ENCODE measurements at places on chromosomes 2 and 18. TPM values are rescaled to one million over a fixed set of nuclear protein-coding genes. Genes with fewer than 3 reads are reported as not detected.

- no peak for DNase-seq
These were observed 251.0 kb downstream of the LOXHD1 start for GRCh38 chr18:46405832-46406538.

GRCh38 chr2:195711478-195711877 lies 54.5 kb downstream of the SLC39A10 start:
- DNase-seq, result no peak

GRCh38 chr2:113257516-113258264 lies 21.0 kb downstream of the PAX8 start:
- DNase-seq, result no peak

- no peak for DNase-seq
These were observed 52.0 kb upstream of the ARL4C start for GRCh38 chr2:234548695-234549420.

RGPD3 gene
- total RNA-seq, result 0.27 TPM

DCDC2C gene
- total RNA-seq, result not detected

GRCh38 chr2:208370881-208371633 lies 35.5 kb upstream of the PTH2R start:
- DNase-seq, result no peak

GRCh38 chr18:36672437-36673344 lies 156.1 kb downstream of the TPGS2 start:
- no peak for DNase-seq

KYNU gene
- 43.8 TPM for total RNA-seq

DNA sequence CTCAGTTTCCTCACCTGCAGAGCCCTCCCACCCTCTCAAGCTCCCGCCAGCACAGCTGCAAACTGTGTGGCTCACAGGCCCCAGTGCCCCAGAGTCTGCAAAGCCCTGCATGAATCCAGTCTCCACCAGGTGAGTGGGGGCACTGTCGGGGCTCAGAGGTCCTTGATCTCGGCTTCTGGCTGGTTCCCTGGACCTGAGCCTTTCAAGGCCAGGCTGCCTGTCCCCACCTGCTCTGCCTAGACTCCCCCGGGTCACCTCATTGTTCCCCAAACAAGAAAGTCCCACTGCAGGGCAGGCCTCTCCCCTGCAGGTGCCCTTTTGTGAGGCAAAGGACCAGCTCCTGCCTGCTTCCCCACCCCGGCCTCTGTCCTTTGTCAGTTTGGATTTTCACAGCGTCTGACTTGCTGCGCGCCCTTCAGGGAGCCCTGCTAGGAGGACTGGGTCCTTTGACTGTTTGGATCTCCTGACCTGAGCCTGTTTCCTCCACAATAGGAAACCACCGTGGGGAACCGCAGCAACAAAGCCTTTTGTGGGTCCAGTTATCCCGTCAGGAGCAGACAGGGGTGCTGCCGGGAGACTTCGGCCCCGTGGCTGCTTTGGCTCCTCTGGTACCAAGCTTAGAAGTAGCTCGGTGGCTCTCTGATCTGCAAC lies 200.5 kb upstream of the HDAC4 start:
- no peak for DNase-seq

- DNase-seq, result no peak
These were observed 80.5 kb upstream of the OTOF start for GRCh38 chr2:26558271-26559043.

- no peak for DNase-seq
These were observed 259.4 kb upstream of the ID2 start for GRCh38 chr2:8422450-8422800.

DNA sequence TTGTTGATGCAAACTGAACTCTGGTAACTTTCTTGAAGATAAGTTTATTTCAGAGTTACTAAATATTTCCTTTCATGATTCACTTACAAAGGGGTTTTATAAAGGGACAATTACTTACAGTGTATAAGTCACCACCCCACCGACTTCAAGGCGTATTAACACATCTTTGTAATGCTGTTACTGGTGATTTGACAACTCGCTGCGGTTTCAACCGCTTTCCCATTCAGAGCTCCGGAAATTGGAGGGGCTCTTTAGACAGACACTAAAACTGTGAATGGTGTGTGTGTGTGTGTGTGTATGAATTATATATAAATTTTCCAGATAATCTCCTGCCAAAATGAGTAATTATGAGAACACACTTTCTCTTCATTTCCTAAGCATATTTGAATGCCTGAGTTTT lies 4.9 kb downstream of the TM4SF20 start:
- DNase-seq, result no peak

DNA sequence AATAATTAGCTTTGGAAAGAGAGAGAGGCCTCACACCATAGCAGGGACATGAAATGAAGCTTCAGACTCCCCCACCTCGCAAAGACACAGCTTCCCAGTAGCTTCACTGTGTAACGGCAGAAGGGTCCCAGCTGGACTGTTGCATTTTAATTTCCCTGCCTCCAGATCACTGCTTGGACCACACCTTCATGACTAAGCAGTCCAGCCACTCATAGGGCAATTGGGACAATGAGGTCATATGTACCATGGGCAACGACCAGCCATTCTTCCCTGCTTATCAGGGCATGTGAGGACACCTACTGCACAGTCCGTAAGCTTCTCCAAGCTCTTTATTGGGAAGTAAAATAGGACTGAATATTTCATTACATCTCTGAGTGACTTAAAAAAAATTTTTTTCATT lies 183.0 kb downstream of the MREG start:
- no peak for DNase-seq

- DNase-seq, result peak; percentile 32
These were observed 127.3 kb downstream of the RNF144A start for GRCh38 chr2:7044253-7045250.

GRCh38 chr2:142843731-142844130 lies 33.7 kb upstream of the KYNU start:
- no peak for DNase-seq

DNA sequence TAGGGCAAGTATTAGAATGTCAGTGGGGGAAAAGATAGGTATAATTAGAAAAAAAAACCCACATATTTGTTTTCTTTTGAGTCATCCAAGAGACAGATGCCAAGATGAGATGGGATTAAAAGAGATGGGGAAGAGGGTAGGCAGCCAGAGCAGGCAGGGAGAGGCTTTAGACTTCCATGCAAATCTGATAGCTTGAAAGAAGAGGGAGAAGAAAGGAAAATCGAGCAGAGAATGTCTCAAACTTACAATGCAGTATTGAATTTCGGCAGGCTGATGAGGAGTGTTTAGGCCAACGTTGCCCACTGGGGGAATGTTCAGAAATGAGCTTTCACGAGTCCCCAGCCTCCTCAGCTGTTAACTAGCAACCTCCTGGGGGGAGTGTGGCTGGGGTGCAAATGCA lies 91.3 kb downstream of the SPATS2L start:
- DNase-seq, result no peak

GRCh38 chr2:127759931-127760330 lies 51.0 kb downstream of the WDR33 start:
- DNase-seq, result no peak

DNA sequence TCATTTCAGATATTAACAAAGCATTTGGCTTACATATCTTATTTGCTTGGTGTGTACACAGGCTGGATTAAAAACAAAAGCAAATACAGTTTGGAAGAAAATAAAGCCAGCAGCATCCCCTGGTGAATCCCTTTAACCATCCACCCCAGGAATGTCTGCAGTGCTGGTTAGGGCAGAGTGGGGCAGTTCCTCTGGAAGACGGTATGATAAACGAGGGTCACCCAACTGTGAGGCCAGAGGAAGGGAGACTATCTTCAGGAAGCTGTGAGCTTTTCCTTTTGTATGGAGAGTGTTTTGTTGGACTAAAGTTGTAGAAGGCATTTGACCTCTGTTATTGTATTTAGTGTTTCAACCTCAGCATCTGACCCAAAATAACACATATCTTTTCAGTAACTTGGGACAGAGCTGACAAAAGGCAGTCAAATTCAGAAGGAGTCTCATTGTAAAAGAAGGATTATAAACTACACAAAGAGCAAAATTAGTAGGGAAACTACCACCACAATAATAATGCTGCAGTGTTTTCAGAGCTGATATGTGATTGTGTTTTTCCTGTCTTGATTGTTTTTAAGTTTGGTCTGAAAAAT lies 159.1 kb downstream of the FMNL2 start:
- DNase-seq, result no peak

- no peak for DNase-seq
These were observed 191.3 kb downstream of the AGAP1 start for GRCh38 chr2:235685024-235685721.

DNA sequence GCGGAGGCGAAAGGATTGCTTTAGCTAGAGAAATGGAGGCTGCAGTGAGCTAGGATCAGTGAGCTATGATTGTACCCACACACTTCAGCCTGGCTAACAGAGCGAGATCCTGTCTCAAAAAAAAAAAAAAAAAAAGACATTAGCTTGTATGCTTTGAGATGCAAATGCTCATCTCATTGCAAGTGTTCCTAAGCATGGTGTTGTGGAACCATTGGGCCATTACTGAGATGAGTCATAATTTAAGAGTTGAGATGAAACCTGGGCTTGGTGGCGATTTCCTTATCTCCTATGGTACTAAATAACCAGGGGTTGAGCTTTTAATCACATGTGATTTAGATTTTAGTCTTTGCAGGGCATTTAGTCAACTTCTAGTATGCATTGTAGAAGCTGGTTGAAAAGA lies 2.2 kb downstream of the PLEKHA3 start:
- no peak for DNase-seq

- no peak for DNase-seq
These were observed 1.4 kb downstream of the RAB1A start for GRCh38 chr2:65128297-65129190.

- no peak for DNase-seq
These were observed 1.7 kb downstream of the MYOM1 start for GRCh38 chr18:3217948-3218647.

MC4R gene
- total RNA-seq, result not detected

Measured in activated B cell treated with CpG ODN at 0.5 μM for 24 hours (primary cell).